ENCODE measurements at places on chromosomes 5 and 9.

GRCh38 chr5:141412854-141413539 is at the start of gene PCDHGA10:
TSS of gene PCDHGA10 (plus strand) at chr5:141412987. CDS start at chr5:141413176, 189 bp downstream.
- DNase-seq: peak; percentile 30

GRCh38 chr5:172871536-172871935 is 37.5 kb downstream of the ERGIC1 start:
- DNase-seq: no peak

DNA sequence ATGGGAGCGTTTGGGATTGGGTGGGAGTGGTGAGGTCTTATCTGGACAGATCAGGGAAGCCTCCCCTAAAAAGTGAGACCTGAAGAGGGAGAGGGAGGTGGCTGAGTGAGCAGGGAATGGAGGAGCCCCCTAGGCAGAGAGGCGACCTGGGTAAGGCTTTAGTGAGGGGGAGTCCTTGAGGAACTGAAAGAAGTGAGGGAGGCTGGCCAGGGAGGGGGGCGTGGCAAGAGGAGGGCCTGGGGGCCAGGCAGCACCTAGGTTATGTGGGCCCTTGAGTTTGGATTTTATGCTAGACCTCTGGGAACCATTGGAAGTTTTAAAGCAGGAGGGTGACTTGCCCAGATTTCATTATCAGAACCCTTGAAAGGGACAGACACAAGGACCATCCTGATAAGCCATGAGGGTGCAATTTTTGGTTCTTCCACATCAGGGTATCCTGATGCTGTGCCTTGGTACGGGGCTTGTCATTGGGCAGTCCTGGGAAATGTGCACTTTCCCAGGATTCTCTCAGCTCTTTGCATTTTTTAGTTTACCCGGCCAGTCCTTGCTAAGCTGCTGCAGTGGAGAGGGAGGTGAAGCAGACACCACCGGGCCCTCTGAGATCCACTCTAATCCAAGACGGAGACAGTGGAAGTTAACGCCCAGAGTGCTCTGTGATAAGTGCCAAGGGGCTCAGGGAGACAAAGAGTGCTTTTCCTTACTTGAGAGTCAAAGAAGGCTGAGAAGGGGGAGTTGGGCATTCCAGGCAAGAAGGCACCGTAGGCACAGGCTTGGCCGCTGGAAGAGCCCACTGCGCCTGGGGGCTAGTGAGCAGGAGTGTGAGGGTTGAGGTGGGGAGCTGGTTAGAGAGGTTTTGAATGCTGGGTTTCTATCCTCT is 16.1 kb downstream of the GSN start:
- no peak for DNase-seq

- no peak for DNase-seq
These were observed 151.7 kb upstream of the ELL2 start for GRCh38 chr5:96113170-96113939.

GRCh38 chr9:35826071-35826701 is 2.3 kb downstream of the FAM221B start:
- no peak for DNase-seq

- DNase-seq: no peak
These were observed 129.0 kb upstream of the ADAMTS16 start for GRCh38 chr5:5011151-5011550.

DNA sequence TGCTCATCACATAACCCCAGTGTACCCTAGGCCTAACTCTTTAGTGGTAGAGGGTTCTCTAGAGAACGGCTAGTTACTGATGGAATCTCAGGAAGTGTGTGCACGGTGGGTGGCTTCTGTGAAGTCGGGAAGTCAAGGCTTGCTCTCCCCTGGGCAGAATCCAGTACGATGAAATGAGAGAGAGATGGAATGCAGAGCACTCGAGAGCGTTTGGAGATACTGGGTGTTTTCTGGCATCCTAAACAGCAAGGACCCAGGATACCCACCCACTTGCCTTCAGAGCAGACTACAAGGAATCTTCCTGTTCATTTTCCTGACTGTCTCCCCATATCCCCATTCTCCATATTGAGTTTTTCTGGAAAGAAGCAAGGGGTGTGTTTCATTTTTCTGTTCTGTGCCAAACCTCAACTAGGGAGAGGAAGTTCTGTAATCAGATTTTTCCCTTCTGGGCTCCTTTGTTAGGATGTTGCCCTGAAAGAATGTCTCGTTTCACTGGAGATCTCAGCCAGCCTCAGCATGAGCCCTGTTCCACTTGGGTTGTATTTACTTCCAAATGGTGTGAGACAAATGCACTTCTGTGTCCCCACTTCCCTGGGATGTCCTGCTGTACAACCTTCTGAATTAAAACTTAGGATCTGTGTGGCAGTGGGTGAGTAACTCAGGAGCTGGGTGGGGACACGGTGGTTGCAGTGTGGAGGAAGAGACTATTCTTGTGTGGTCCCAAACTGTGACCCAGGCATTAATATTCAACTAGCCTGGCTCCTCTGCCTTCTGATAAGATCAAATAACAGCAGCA is 108.9 kb upstream of the SPRY4 start:
- no peak for DNase-seq

- DNase-seq: no peak
These were observed 194.3 kb upstream of the MAP3K1 start for GRCh38 chr5:56620903-56621677.

GRCh38 chr5:88882276-88883038 is 527 bp downstream of the MEF2C start:
- no peak for DNase-seq
